ENCODE measurements at places on chromosomes 13 and 19. TPM values are rescaled to one million over a fixed set of nuclear protein-coding genes. Genes with fewer than 3 reads are reported as not detected.

The NCR1 gene
- not detected for total RNA-seq

The KLK3 gene
- total RNA-seq, result not detected

The IFNL3 gene
- total RNA-seq, result not detected

GRCh38 chr13:42170029-42170428 lies 101.9 kb upstream of the AKAP11 start:
- no peak for DNase-seq

GRCh38 chr13:69857183-69857821 lies 250.3 kb upstream of the ATXN8OS start:
- DNase-seq, result peak; percentile 3

Measured in RPMI7951 (cell line).